ENCODE measurements at places on chromosomes 11 and 22.

DNA sequence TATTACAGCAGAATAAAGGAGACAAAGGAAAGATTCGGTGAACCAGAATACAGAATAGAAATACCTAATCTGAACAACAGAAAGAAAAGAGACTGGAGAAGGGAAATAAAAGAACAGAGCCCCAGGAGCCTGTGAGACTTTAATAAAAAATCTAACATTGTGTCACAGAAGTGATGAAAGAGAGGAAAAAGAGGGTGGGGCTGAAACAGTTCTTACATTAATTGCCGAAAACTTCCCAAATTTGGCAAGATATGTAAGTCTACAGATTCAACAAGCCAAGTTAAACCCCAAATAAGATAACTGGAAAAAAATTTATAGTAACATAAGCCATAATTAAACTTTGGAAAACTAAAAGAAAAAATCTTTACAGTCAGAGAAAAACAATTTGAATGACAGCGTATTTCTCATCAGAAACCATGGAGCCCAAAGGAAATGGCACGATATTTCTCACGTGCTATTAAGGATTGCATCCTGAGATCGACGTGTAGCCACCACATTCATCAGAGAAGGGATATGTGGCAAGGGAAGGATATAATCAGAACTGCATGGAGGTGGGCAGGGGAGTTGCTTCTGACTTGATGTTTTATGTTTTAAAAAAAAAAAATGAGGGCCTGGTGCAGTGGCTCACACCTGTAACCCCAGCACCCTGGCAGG, 73.9 kb downstream of the SGSM3 start:
- DNase-seq, result no peak

GRCh38 chr11:78453140-78453935, 35.7 kb upstream of the GAB2 start:
- DNase-seq, result peak; percentile 7

- no peak for DNase-seq
Measured at GRCh38 chr11:26027887-26028286, 304.0 kb upstream of the ANO3 start.

GRCh38 chr22:47593911-47594311, 831.5 kb downstream of the TBC1D22A start:
- no peak for DNase-seq

GRCh38 chr11:76856106-76856505, 4.6 kb upstream of the ACER3 start:
- no peak for DNase-seq

GRCh38 chr22:47219789-47220188, 457.3 kb downstream of the TBC1D22A start:
- no peak for DNase-seq

DNA sequence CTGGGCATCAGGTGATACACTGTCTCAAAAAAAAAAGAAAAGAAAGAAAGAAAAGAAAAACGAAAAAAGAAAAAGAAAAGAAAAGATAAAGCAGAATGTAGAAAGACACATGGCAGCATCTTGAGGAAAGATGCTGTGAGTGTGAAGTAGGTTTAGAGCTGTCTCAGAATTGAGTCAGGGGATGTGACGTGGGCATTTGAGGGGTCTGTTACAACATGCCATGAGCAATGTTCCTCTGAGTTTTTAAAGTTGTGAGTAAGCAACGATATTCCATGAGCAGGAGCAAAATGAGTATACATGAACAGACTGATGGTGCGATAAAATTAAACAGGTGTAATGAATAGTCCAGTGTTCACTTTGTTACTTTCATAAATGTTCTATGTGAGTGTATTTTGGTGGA, 11.3 kb upstream of the QSER1 start:
- no peak for DNase-seq

- peak; percentile 66 for DNase-seq
Measured at GRCh38 chr11:103892603-103893002, 143.8 kb upstream of the DDI1 start.

- no peak for DNase-seq
Measured at GRCh38 chr11:124878759-124879492, 13.7 kb downstream of the ROBO3 start.

DNA sequence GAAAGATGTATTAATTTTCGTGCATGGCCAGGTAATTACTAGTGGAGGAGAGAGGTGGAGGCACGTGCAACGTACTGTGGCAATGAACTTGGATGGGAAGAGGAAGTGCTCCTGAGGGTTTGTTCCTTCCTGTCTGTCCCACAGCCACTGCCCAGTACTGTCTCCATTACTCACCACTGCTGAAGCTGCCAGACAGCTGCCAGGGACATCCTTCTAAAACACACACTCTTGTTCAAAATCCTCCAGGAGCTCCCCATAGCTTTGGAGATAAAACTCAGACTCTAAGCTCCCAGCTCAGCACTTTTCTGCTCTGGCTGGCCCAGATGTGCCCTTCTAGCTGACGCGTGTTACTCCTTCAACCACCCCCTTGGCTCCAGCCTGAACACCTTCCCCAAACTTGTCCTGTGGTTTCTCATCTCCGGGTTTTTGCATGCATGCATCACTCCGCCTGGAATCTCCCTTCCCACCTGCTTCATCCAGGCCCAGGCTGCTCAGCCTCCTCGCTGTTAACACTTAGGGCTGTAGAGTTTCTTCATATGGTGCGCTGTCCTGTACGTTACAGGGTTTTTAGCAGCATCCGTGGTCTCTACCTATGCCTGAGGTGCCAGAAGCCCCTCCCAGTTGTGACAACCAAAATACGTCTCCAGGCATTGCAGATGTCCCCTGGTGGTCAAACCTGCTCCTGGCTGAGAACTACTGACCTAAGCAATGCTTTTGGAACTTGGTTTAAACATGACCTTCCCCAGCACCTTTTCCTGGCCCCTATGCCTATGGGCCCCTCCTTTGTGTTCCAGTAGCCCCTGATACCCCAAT, 69.5 kb downstream of the C11orf91 start:
- DNase-seq, result no peak

DNA sequence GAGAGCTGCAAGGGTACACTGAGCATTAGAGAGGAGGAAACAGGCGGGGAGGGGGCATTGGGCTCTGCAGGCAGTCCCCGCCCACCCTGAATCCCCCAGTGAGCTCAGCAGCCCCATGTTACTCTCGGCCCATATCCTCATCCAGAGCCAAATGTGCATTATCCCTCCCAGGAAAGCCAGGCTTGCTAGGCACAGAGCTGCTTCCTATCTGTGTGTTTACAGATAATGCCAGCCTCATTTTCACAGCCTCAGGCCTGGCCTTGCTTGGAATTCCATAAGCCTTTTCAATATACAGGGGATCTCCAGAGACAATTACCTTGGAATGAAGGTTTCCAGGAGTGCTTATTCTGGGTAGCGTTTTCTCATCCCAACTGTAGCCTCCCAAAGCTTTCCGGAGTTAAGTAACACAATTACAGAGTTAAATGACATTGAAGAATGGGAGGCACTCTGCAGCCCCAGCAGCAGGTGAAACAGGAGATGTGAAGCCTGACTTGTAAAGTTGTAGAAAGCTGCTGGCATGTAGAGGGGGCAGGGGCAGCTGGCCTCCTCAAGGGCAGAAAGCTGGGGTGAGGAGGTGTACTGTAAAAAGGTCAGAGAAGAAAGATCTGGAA, 91.5 kb upstream of the TBCEL start:
- DNase-seq, result no peak

DNA sequence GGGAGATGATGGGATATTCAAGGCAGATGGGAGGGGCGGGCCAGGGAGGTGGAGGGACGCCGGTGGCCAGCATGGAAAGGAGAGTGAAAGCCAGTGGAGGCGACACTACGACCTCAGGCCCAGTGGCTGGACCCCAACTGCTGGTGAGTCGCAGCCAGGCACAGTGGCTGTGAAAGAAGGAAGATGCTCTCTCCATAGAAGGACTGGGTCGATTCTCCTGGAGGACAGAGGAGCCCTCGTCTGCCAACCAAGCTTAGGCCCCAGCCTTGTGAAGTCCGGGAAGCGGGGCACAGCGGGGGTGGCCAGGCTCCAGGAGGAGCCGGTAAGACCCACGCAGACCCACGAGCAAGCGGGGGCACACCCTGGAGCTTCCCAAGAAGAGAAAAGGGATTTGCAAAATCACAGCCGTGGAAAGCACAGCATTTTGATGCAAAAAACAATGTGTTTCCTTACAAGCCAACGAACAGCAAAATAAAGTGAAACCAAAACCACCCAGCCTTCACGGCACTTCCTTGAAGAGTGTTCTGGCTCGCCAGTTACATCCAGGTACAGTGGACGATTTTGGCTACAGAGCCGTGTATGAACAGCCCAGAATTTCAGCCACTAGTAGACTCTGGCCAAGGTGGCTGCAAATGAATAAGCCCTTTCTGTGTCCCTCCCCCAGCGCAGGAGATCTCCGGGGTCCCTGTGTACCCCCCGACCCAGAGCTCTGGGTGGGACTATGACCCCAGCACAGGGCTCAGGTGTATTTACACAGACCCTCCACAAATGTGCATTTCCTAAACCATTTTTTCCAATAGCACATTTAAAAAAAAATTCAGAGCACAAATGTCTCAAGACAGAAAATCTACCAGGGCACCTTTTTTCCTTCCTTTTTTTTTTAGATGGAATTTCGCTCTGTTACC, 96.9 kb downstream of the TRMU start:
- no peak for DNase-seq

- DNase-seq, result no peak
Measured at GRCh38 chr22:27765706-27766291, 35.8 kb downstream of the MN1 start.

DNA sequence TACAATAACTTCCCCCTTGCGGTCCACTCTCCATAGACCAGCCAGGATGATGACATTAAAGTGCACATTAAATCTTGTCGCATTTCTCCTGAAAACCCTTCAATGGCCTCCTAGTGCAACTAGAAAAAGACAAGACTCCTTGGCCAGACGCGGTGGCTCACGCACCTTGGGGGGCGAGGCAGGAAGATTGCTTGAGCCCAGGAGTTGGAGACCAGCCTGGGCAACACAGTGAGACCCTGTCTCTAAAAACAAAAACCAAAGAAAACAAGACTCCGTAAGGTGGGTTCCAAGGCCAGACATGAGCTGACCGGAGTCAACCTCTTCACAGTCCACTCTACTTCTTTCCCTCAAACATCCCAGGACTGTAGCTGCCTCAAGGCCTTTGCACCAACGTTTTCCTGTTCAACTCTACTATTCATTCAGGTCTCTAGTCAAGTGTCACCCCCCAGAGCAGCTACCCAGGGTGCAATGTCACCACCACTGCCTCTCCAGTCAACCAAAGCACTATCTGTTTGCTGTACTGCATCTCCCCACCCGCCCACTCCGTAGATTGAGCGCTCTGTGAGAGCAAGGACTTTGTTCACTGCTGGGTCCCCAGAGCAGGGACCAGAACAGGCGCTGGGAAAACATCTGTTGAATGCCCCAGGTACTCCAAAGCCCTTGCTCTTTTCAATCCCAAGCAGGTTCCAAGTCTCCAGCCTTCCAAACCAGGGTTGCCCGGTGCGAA, 739 bp downstream of the ZMAT5 start:
- DNase-seq, result peak; percentile 32

- DNase-seq, result peak; percentile 80
Measured at GRCh38 chr11:73493956-73494598, 103.8 kb downstream of the FAM168A start.

GRCh38 chr11:13259374-13259773, 18.2 kb upstream of the BMAL1 start:
- no peak for DNase-seq

DNA sequence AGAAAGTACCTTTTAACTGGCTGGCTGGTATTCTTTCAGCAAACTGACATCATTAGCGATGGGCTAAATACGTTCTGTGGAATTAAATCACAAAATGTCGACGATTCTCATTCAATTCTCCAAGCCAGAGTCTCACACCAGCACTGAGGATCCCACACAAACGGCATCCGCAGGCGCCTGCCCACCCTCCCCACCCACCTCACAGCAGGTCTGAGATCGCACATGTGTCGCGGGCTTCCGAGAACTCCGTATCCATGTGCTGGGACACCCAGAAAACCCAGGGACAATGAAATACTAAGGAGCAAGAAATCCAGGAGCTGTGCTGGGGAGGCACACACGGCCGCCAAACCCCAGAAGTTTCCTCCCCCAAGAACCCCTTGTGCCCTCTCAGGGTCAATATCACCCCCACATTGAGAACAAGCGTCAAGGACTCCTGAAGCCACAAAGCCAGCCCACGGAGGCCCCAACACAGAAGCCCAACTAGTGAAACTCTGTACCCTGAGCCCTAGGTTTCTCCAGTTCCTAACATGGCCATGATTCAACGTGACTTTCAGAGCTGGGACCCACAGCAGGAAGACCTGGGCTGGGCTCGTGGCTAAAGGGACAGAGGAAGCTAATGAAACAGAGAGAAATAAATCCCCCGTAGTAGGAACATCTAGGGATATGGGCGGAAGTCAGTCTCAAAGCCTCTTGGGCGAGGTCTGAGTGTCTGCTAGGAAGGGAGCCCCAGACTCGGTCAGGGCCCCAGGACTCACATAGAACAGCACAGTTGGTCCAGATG, 8.0 kb downstream of the TOLLIP start:
- no peak for DNase-seq

GRCh38 chr11:120021978-120022377, 115.9 kb downstream of the TRIM29 start:
- no peak for DNase-seq

DNA sequence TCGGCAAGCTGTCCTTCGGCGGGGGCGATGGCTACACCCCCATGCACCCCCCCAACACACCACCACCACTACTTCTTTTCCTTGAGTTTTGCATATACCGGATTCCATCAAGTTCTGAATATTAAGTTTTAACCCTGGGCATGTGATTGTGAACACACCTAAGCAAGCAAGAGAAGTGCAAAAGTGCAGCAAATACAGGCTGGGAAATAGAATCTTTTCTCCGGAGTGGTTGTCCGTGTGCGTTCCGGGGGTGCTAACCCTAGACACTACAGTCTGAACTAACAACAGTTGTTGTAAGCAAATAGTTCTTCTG, 574 bp downstream of the PRSS23 start:
- DNase-seq, result no peak

DNA sequence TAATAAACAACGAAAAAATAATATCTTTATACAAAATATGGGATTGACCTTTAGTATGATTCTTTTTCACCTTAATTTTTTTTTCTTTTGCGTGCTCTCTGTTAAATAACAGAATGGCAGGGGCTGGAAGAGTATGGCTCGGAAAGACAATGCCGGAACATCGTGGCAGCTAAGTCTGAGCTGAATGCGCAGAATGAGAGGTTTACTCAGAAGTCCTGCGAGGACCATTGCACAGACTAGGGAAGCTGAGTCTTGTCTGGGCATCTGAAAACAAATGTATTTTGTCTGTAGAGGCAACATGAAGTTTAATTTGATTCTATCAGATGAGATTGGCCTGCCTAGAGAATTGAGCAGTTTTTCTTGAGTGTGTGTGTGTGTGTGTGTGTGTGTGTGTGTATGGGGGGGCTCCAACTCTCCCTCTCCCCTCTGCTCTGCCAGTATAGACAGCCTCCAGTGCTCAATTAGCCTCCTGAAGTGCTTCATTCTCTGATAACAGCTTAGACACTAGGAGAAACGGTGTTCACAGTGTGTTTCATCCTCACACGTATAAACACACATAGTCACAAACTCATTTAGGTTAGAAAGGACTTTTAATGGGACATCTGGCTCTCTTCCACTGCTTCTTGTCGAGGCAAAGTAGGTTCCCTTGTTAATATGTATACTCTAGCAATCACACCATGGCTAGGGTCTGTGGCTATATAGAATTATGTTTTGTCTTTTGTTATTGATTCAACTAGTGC, 244.3 kb upstream of the SORL1-AS1 start:
- DNase-seq, result no peak
